ENCODE measurements at places on chromosomes 6 and 20.

DNA sequence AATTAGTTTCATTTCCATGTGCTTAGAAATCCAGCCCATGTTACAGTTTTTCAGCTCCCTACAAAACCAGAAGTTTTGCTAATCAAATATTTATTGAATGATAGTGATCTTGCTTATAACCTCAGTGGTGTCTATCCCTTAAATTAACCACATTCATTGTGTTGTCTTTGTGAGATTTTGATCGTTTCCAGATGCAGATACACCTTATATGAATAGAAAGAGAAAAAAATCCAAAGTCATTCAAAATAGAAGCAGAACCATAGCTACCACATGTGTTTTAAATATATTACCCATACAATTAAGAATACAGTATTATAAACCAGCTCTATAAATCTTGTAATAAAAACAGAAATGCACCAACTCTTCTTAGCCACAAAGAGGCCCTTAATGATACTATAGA lies 60.6 kb upstream of the RREB1 start:
- DNase-seq = no peak

GRCh38 chr20:46375771-46376170 lies 30.6 kb downstream of the ELMO2 start:
- DNase-seq = no peak

DNA sequence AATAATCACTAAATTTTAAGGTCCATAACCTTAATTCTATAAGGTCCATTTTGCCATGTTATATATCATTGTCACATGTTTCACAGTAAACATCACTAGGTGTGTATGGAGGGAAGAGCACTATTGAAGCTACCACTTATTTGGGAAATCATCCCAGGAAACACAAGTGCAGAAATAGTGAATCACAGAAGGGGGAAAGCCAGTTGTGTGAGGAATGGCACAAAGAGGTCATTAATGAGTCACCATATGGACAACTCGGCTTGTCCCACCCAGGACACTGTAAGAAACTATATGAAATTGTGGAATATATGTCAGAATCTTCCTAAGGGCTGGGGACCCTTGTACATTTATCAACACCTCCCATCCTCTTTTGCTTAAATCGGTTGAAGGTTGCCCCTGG lies 13.7 kb downstream of the BTN3A1 start:
- DNase-seq = no peak

DNA sequence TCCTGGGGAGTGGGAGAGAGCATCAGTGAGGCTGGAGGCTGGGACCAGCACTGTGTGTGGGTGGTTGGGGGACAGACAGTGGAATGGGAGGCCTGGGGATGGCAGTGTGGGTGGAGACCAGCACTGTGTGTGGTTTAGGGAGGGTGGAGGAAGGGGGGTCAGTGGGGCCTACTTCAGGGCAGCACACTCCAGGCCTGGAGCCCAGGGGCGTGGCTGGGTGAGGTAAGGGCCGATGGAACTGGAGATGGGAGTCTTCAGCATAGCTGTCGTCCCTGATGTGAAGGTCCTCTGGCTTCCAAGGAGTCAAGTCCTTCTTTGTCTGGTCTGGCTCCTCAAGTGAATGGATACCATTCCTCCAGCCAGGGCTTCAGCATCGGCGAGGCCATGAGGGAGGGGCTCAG lies 18.6 kb downstream of the KCNK17 start:
- DNase-seq = no peak

DNA sequence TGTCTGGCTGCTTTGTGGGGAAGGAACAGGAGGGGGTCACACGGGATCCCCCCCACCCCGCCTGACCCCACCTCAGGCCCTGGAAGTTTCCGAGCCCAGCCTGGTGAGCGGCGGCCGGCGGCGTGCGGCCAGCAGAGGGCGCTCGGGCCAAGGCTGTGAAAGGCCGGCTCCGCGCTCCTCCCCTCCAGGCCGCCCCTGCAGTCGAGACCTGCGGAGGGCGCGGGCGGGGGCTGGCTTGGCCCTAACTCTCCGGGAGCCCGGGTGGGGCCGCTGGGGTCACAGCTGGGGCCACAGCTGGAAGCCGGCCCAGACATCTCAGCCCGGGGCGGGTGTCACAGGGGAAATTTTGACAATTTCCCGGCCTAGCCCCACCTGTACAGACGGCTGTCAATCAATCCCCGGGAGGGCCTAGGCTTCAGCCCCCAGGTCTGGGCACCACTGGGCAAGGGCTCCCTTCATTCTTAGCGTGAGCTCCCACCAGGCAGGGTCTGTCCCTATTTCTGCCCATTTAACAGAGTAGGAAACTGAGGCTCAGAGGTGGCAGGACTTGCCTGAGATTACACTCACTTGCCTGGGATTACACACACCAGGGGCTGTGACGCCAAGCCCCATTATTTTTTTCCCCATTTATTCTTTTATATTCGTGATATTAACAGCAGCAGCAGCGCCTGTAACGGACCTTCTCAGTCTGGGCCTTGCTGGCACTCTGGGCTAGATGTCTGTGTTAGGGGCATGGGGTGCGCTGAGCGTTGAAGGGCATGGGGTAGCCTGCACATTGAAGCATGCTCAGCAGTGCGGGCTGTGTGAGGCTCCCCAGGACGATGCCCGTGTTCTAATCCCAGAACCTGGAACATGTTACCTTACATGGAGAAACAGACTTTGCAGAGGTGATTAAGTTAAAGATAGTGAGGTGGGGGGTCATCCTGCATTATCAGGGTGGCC lies 23.0 kb downstream of the ZBP1 start:
- peak; percentile 74 for DNase-seq

- DNase-seq = no peak
Observed at GRCh38 chr6:52643158-52643557, 27.8 kb upstream of the TMEM14A start.

DNA sequence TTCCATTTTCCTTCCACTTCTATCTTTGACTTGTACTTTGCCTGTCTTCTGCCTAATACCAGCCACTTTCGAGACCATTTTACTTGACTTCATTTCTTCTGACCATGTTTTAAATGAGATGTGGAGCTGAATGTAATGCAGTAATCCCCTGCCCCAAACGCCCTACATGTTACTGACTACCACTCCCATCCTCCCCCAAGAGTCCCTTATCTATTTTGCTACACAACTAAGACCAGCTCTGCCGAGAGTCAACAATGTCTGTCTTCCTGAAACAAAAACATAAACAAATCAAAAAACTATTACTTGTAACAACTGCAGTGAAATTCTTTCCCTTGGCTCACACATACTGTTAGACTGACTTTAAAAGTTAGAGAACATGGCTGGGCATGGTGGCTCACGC lies 27.1 kb upstream of the KIAA1586 start:
- no peak for DNase-seq

DNA sequence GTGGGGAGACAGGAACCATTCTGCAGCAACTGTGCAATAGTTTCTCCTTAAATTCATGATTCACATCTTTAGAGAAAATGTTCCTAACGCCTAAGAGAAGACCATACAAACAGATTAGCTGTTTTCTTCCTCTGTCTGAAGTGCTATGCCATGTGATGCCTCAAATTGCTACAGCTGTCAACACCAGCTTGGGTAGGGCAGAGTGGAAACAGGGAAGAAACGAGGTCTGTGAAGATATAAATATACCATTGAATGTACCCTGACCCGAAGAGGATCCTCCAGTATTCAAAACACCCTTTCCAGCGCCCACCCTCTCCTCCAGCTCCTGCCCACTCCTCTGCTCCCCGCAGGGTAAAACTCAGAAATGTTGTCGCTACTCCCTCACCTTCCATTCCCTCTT lies 40.3 kb upstream of the PRND start:
- no peak for DNase-seq

DNA sequence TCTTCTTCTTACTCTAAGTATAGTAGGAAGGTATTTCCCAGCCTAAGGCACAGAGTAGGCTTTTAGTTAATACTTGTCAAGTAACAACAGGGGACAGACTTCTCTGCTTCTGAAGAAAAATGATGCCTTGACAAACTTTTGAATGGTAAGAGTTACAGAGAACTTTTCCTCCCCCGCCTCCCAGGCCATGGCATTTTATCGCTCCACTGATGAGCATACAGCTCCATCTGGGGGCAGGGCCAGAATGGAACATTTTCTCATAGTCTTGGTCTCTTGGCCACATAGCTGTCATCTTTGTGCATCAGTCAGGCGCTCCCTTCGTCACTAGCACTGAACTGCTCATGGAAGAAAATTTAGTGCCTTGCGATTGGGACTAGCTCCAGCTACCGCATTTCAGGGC lies 1066.8 kb upstream of the CITED2 start:
- no peak for DNase-seq

DNA sequence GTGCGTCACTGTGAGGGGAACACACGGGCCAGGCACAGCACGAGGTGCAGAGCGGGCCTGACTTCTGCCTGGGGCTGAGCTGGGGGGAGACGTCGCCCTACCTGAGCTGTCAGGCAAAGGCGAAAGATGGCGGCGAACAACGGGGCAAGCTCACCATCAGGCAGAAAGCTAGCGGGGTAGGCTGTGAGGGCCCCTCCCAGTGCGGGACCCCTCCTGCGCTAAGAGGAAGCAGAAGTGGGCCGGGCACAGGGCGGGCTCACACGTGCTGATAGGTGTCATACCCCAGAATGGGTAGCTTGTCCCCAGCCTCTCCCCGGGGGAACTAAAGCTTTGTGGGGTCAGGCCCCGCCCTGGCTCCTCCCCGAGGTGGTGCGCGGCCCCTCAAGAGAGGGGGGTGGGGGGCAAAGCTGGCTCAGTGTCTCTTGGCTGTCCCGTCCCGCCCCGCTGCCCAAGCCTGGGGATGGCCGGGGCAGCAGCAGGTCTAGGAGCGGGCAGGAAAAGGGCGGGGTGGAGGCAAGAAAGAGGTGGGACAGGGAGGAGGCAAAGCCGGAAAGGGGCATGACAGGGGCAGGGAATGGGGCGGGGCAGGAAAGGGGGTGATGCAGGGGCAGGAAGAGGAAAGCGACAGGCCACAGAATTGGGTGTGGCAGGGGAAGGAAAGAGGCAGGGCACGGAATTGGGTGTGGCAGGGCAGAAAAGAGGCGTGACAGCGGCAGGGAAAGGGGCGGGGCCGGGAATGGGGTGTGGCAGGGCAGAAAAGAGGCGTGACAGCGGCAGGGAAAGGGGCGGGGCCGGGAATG lies 14.7 kb downstream of the UCKL1 start:
- DNase-seq = peak; percentile 74

- DNase-seq = no peak
Observed at GRCh38 chr20:34747479-34747878, 43.3 kb downstream of the TP53INP2 start.

- no peak for DNase-seq
Observed at GRCh38 chr6:126698732-126699240, 358.9 kb downstream of the CENPW start.

DNA sequence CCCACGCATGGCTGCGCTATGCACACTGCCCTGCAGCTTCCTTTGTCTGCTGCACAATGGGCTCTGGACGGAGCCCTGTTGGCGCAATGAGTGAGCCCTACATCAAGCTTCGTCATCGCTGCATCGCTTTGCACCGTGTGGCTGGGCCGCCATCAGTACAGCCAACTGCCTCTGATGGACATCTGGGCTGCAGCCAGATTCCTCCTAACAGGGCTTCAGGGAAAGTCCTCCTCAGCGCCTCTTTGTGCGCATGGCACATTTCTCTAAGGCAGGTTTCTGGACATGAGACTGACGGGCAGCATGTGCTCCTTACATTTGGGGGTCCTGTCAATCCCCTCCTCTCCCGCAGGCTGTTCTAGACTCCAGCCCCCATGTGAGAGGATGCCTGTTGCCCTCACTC lies 29.7 kb upstream of the ANGPT4 start:
- DNase-seq = no peak

- no peak for DNase-seq
Observed at GRCh38 chr20:10502098-10502526, 67.0 kb downstream of the SLX4IP start.

DNA sequence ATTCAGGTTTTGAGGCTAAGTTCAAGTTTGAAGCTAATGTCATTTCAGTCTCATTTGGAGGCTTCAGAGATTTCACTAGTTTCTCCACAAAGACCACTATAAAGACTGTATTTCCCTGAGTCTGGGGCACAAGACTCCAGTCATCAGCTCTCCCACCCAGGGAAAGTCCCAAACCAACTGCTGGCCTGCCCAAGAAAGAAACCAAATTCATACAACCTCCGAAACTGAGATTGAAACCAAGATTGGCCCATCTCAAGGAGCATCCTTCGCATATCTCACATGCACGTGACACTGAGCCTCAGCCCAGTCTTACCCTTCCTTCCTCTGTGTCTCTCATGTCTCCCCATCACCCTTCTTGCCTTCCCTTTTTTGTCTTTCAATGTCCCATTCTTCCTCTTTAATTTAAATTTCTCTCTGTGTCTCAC lies 3.5 kb upstream of the LTA start:
- peak; percentile 55 for DNase-seq

- no peak for DNase-seq
Observed at GRCh38 chr6:37314487-37315156, 39.2 kb upstream of the RNF8 start.

DNA sequence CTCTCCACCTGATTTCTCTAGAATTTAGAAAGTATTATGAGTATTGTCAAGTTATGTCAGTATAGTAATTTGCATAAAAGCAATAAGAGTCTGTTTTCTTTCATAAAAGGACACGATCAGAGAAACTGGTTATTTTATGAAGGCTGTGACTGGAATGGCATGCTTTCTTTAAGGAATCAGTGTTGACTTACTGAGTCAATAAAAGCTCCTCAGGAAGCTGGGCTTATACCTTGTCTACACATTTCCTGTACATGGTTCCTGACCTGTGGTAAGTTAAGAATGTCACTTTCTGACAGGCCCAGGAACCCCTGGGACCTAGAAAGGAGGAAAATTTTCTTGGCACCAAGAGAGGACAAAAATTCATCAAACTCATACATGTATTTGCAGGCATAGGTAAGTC lies 1224.0 kb upstream of the ADGRB3 start:
- no peak for DNase-seq

DNA sequence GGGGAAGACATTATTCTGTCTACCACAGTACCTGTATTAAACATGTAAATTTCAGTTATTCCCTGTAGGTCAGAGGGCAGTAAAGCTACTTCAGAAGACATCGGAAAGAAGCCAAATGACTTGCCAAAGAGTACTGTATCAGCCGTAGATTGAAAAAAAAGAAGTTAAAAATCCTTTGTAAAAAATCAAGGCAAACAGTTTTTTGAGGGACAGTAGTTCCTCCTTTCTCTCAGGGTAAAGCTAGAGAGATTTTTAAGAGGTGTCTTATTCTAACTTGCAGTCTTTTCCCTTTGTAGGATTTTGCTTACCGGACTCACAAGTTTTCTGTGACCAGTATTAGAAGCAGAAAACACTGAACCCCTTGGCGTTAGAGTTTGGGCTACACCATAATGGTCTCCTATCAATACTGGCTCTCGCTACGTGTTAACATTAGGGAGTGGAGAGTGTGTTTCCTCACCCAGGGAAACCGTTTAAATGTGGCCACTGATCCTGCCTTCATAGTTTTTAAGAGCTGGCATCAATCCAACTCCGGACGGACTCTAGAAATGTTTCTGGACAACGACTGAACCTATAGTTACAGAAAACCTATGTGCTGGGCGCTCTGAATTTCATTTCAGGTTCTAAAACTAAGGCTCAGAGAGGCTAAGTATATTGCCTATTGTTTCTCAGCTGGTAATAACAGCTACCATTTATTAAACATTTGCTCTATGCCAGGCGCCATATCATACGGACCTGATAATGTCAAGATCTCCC lies 1.3 kb upstream of the ASXL1 start:
- DNase-seq = no peak
